Jurkat, Clone E6-1 (cell line): ENCODE measurements at places on chromosomes 11 and 22.

- no peak for DNase-seq
Measured at GRCh38 chr11:45448561-45448960, 162.4 kb upstream of the SYT13 start.

DNA sequence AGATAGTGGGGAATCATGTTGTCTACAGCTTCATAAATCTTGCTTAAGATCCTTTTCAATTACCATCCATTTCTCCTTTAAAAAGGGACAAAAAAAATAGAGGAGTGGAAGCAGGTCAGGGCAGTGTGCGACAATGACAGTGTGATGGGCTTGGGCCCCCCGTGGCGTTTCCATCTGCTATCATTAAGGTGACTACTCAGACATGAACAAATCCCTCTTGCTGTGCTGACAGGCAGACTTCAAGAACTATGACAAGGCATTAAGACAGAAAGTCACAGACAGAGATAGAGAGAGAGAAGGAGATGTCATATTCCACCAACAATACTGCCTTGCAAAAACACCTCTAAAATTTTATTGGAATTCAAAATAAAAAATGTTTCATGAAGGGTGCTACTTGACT lies 263.2 kb downstream of the DCDC1 start:
- no peak for DNase-seq

GRCh38 chr11:12042215-12042676 lies 33.8 kb upstream of the DKK3 start:
- peak; percentile 15 for DNase-seq

DNA sequence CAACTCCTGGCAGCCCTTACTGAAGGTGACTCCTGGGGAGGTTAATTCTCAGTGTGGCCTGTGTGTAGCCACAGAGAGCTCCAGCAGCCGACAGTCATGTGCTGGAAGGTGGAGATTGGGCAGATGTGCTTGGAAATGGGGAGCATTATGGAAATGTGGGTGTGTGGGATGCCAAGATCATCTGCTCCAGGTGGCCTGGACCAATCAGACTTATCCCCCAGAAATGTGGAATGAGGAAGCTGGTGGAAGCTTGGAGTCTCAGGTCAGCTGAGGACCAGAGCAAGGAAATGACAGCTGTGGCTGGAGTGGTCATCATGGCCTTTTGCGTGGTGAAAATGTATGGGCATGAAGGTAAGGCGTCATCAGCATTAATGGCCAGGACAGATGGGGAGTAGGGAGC lies 234.0 kb downstream of the MIAT start:
- no peak for DNase-seq

GRCh38 chr11:128419012-128419767 lies 168.2 kb downstream of the ETS1 start:
- DNase-seq = no peak

DNA sequence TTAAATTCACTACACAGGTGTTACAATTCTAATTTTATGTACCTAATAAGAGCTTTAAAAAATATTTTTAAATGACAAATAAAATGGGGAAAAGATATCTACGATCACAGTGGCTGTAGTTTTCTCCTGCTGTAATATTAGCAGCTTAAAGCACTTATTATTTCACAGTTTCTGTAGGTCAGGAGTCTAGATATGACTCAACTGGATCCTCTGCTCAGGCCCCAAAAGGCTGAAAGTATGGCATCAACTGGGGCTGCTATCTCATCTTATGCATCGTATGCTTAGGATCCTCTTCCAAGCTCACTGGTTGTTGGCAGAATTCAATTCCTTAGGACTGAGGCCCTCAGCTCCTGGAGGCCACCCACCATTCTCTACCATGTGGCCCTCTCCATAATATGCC lies 12.8 kb downstream of the FBXO3 start:
- no peak for DNase-seq

- no peak for DNase-seq
Measured at GRCh38 chr22:27306771-27307170, 494.8 kb downstream of the MN1 start.

- DNase-seq = no peak
Measured at GRCh38 chr11:130070109-130070845, 583 bp downstream of the APLP2 start.

- DNase-seq = no peak
Measured at GRCh38 chr11:73241300-73241699, 23.2 kb downstream of the P2RY2 start.

DNA sequence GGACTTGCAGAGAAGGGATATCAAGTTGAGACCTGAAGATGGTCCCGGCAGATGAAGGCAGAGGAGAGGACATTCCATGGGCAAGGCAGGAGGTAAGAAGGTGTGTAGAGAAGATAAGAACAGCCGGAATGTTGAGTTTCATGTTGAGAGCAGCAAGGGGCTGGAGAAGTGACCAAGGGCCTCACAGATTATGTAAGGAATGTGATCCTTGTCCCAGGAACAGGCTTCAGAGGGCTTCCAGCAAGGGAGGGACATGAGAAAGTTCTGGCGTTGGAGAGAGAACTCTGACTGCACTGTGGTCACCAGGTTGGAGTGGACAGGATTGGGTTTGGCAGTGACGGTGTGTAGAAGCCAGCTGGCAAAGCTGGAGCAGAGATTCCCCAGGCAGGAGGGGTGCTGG lies 27.6 kb upstream of the PPFIA1 start:
- no peak for DNase-seq

DNA sequence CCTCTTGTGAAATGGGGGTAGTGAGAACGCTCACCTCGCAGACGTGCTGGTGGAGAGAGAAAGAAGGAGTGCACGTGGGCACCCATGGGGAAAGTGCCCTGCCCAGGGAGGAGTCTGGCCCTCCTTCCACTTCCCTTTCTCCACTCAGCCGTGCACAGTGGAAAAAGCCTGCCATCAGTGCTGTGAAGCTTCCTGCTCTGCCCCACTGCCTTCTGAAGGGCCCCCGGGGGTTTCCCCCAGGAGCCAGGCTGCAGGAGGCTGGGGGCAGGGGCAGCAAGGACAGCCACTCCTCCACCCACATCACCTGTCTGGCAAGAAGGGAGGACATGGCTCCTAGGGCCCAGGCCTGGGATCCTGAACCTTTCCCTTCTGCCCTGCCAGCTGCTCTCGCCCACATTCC lies 7.6 kb downstream of the TP53I11 start:
- no peak for DNase-seq

DNA sequence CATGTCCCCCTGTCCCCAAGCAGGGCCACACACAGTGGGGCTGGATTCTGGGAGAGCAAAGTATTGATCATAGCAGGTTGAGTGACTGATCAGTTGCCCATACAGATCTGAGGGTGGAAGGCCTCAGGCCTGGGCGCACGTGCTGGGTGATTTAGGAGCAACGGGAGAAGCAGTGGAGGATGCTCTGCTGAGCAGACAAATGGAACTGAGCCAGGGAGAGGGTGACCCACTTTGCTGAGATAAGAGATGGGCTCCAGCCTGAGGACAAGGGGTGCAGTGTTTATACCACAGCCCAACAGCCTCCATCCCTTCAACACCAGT lies 15.0 kb downstream of the GNAZ start:
- DNase-seq = no peak
